Stimulated activated CD8-positive, alpha-beta memory T cell treated with anti-CD3 and anti-CD28 coated beads, Interleukin-2, amount 100 ng/mL, for 1 hour (primary cell): ENCODE measurements at places on chromosomes 1 and 21.

DNA sequence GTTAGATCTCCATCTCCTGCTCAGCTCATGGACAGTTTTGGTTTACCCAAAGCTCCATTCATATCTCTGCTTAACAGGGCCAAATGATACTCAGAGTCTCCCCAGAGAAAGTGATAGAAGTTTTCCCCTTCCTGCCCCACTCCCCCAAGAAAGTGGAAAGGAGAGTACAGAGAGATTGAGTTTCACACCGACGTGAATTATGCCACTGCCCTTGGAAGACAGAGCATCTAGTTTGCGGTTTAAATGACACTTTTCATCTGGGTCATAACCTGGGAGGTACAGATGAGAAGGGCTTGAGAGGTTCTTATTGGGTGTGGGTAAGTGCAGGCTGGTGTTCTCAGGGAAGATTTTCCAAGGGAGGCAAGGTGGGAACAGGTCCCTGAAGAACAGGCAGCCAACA is 6.9 kb upstream of the ZNF362 start:
- no peak for DNase-seq

DNA sequence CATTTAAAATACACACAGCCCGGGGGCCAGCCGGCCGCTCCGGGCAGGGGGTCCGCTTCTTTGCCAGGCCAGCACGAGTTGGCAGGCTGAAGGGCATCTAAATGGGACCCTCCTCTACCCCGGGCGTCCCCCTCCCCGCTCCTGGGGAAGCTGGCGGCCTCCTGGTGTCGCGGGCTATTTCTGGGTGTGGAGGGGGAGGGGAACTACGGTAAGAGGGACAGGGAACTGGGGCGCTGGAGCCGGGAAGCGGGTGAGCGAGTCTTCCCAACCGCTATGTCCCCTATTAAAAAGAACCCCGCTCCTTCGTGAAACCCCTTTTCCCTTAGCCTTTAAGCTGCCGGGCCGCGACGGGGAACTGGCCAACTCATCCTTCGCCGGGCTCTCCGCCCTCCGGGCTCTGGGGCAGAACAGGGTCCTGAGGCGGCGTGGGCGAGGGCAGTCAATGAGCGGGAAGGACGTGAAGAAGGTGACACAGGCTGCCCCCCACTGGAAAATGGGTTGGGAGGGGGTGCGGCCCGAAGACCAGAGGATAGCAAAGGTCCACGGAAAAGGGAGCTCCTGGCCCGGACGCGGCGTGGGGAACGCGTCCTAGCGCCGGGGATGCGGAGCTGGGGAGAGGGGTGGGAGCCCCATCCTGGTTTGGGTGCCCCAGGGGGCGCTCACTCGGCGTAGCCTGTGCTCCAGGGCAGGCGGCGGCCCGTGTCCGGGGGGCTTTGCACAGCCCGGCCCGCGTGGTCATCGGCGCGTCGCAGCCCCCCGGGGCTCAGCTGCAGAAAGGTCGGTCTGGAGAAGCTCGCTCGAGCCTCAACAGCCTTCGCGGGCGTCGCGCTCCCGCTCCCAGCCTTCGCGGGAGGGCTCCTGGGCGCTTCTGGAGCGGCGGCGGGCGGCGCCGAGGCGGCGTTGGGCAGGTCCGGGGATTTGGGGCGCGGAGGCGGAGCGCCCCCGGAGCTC is 544 bp downstream of the PPM1J start:
- no peak for DNase-seq

- DNase-seq = no peak
Measured at GRCh38 chr1:100001462-100001861, 31.7 kb downstream of the SLC35A3 start.

GRCh38 chr1:91141858-91142257 is 120.0 kb upstream of the ZNF644 start:
- DNase-seq = no peak

- no peak for DNase-seq
Measured at GRCh38 chr1:55378582-55378981, 163.4 kb upstream of the USP24 start.

GRCh38 chr1:76115171-76115570 is 40.6 kb downstream of the ST6GALNAC3 start:
- DNase-seq = no peak

- DNase-seq = no peak
Measured at GRCh38 chr1:172946814-172947507, 103.8 kb downstream of the TNFSF18 start.

GRCh38 chr1:38256072-38256471 is 209.5 kb upstream of the POU3F1 start:
- no peak for DNase-seq

GRCh38 chr1:53947172-53947907 is 1.2 kb downstream of the LRRC42 start:
- DNase-seq = no peak

- DNase-seq = no peak
Measured at GRCh38 chr1:9755441-9755995, 68.2 kb downstream of the CLSTN1 start.

GRCh38 chr1:188397521-188397920 is 1568.8 kb downstream of the PLA2G4A start:
- no peak for DNase-seq

- DNase-seq = no peak
Measured at GRCh38 chr21:34838956-34839820, 170.4 kb downstream of the CLIC6 start.

GRCh38 chr1:15703562-15703961 is 19.4 kb downstream of the PLEKHM2 start:
- no peak for DNase-seq

- DNase-seq = no peak
Measured at GRCh38 chr1:8794605-8795004, 22.8 kb downstream of the RERE start.

DNA sequence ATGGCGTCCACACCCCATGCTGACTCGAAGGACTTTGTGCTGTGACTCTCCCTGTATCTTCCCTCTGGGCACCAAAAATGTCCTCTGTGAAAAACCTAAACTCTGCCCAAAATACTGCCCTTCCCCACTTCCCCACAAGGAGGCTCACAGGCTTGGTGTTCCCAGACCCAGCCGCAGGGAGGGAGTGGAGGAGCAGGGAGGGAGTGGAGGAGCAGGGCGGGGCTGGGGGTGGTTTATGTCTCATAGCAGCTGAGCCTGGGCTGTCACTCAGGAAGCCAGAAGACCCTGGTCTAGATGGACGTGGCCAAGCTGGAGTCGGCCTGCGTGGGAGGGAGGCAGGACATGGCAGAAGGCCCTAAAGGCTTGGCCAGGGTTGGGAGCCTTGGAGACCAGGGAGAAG is 461.7 kb downstream of the PTPRU start:
- DNase-seq = no peak

DNA sequence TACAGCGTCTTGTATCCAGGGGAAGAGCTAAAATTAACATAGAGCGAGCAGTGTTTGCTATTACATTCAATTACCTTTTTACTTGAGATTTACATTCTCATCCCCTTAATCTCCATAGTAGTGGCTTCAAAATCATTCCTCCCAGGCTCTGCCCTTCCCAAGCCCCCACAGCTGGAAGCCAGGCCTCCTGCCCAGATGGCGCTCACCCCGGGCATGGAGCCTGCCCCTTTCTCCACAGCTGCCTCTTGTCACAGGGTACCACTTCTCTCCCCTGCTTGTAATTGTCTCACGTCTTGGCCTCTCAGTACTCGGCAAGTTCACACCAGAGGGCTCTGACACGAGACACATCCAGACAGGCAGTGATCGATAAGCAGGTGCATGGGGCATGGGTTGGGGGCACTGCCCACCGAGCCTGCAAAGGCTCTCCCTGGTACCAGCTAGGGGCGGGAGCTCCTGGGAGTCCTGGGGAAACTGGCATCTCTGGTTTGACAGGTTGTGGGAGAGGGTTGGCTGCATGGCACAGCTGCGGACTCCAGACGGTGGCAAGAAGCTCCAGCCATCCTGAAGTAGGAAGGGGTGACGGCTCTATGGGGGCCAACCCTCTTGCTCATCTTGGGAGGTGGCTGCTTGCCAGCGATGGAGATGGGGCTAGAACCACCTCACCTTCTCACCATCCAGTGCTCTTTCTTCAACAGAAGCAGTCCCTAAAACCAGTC is 20.1 kb downstream of the CASZ1 start:
- no peak for DNase-seq

GRCh38 chr1:201683397-201683796 is 144.5 kb downstream of the NAV1 start:
- DNase-seq = no peak

DNA sequence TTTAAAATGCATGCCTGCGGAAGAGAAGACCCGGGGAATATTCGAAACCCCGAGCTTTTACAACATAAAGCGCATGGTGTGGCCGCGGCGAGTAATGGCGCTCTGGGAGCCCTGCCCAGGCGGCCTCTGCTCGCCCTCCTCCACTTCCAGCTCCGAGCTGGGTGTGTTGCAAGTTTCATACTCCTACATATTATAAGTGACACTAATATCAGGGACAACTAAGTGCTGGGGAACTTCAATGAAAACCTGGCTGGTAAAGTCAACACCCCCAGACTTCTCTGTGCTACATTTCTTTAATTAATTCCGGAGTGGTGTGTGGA is 11.8 kb downstream of the SIM2 start:
- DNase-seq = no peak

- DNase-seq = no peak
Measured at GRCh38 chr1:69833536-69833935, 265.8 kb downstream of the LRRC7 start.

DNA sequence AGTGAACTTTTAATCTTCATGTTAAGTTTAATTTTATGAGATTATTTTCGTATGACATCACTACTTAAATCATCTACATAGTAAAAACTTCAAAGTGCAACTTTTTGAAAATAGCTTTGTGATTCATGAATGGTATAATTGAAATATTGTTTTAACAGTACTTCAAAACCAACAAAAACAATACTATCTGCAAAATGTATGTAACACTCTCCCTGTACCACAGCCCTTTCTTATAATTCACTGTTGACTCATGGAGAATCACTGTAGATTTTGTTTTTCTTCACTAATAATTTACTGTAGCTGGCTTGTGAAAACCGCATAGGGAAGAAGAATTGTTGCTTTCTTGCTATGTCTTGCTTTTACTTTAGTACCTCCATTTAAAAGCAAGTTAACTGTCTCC is 301.4 kb upstream of the ADAMTS5 start:
- no peak for DNase-seq

GRCh38 chr1:159473335-159473734 is 33.8 kb downstream of the OR10J1 start:
- no peak for DNase-seq

- DNase-seq = peak; percentile 80
Measured at GRCh38 chr1:150979092-150980056, 2.7 kb upstream of the ANXA9 start.

- DNase-seq = no peak
Measured at GRCh38 chr21:45304945-45305344, 17.2 kb upstream of the POFUT2 start.

GRCh38 chr21:43295066-43295958 is 126.5 kb downstream of the CRYAA start:
- no peak for DNase-seq

DNA sequence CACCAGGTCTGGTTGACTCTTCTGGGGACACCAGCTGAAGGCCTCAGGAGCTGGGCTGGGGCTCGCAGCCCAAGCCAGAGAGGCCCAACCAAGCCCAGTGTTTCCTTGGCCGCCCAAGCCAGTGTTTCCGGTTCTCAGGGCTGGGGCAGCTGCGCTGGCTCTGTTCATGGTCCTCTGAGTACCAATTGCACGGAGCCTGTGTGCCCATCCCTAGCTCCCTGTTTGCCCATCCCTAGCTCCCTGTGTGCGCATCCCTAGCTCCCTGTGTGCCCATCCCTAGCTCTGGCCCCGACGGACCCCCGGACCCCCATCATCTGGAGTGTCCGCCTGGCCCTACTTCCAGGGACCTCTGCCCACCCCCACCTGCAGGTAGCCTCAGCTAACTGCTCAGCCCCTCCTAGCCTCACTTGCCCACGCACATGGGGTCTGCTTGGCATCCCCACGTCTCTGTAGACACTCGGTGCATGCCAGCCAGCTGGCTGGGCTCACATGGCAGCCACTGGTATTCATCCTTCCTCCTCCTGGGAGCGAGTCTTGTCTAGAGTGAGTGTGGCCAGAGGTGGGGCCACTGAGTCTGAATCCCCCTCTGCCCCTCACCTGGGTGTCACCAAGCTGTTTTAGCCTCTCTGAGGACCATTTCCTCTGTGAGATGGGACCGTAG is 64.0 kb downstream of the WNT9A start:
- no peak for DNase-seq
